ENCODE measurements at places on chromosomes 1 and 21.

DNA sequence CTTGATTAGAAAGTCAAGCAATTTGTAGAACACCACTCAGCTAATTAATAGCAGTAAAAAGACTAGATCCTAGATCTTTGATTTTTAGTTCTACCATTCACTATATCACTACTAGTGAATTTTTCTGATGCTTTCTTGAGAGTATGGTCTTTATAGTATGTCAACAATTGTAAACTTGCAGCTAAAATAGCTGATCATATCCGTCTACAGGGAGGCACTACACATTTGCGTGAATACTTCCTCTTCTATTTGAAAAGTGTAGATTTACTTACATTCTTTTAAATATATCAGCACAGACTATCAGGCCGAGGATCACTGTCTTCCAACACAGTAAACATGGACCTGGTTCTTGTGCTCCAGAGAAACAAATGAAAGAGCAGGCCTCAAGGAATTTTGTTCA, 18.6 kb upstream of the PTPRC start:
- no peak for DNase-seq

DNA sequence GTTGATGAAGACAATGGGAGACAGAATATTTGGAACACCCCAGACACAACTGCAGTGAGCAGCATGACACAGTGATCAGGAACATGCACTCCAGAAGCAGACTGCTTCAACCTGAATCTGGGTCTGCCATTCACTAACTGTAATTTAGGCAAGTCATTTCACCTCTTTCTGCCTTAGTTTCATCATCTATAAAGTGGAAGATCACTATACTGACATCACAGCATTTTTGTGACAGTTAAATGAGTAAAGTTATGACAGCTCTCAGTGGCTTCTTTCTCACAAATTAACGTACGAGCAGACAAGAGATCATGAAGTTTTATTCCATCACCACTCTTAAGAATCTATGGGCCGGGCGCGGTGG, 14.3 kb downstream of the LRRC41 start:
- no peak for DNase-seq

DNA sequence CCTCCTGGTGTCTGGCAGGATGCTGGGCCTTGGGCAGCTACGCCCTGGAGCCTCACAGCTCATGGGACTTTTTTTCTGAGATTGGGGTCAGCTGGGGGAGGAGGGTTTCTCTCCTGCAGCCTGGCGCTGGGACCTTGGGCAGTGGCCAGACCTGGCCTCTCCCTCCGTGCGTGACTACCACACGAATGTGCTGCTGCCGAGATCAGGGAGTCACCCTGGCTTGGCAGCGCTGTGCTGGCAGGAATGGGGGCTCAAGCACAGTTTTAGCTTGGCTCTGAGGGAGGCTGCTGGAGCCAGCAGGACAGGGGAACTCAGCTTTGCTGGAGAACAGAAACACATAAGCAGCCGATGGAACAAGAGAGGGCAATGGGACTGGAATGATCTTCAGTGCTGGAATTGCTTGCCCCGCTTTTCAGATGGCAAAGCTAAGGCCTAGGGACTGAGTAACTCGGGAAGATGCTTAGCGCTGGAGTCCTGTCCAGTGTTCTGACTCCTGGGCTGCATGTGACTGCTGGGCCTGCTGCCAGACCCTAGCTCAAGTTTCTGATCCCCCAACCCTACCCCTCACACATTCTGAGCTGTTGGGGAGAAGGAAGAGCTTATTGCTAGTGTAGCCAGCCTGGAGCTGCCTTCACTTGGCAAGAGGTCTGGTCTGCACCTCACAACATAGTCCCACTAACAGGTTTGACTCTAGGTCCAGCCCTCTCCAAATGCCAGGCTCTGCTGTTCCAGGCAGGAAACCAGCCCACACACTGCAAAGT, 69.9 kb downstream of the NAV1 start:
- peak; percentile 52 for DNase-seq

DNA sequence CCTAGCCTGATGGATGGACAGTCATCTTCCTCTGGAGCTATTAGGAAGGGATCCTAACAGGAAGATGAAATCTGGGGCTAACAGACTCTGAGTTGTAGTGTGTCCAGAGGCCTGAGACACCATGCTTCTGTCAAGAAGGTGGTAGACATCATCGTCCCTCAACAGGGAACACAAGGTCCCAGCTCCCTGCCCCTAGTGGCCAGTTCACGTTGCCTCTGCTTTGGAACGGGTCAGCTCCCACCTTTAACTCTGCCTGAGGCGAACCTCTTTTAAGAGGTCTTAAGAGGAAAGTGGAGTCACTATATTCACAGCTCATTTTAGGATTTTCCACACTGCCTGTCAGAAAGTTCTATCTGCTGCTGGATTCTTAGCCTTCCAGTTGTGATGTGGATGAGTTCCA, 28.3 kb downstream of the LRRC71 start:
- no peak for DNase-seq

- DNase-seq, result peak; percentile 99
These were observed 13.0 kb downstream of the IFI6 start for GRCh38 chr1:27658951-27659496.

GRCh38 chr1:57324388-57324787, 99.5 kb downstream of the DAB1 start:
- no peak for DNase-seq

GRCh38 chr1:54934869-54935268, 45.6 kb upstream of the TMEM61 start:
- peak; percentile 60 for DNase-seq

DNA sequence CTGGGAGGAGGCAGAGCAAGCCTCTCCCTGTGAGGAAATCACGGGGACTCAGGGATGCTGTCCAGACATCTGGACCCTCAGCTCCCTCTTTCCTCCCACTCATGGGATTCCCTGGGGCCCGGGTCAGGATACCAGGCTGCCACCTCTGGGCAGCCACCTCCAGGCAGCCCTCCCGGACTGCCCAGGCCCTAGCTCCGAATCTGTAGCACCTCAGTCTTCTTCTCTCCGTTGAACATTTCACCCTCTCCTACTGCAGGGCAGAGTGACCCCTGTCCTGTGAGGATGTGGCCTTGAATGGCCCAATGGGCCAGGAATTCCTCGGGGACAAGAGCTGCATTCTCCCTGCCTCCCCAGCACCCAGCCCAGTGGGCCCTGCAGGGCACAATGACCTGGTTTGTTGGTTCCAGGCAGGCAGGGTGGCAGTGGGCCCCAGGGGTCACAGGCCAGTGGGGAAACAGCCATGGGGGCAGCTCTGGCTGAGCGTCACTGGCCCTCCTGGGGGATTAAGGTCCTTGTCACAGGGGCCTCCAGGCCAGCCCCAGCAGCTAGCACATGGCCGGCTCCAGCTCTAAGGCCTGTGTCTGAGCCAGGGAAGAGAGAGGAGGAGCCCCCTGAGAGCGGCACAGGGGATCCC, 9.5 kb upstream of the TTC34 start:
- DNase-seq, result no peak

- DNase-seq, result no peak
These were observed 40.9 kb downstream of the PTGFRN start for GRCh38 chr1:116950517-116951199.
